ENCODE measurements at places on chromosomes 1 and 21.

DNA sequence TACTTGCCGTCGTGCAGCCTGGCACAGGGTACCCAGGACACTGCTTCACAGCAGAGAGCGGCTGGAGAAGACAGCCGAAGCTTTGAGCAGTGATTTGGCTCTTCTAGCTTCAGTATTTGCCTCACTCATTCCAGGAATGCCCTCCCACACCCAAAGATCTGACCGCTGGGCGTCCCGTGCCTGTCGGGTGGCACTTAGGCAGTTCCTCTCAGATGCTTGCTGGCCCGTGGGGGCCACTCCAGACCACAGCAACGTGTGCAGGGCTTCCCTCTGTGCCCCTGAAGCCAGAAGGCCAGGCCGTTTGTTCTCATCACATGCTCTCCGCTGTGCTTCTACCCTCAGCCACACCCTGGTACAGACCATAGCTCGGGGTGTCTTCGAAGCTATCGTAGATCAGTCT, 17.0 kb downstream of the RRP1B start:
- DNase-seq: no peak

- DNase-seq: no peak
Measured at GRCh38 chr1:220698607-220699016, 8.4 kb downstream of the C1orf115 start.

DNA sequence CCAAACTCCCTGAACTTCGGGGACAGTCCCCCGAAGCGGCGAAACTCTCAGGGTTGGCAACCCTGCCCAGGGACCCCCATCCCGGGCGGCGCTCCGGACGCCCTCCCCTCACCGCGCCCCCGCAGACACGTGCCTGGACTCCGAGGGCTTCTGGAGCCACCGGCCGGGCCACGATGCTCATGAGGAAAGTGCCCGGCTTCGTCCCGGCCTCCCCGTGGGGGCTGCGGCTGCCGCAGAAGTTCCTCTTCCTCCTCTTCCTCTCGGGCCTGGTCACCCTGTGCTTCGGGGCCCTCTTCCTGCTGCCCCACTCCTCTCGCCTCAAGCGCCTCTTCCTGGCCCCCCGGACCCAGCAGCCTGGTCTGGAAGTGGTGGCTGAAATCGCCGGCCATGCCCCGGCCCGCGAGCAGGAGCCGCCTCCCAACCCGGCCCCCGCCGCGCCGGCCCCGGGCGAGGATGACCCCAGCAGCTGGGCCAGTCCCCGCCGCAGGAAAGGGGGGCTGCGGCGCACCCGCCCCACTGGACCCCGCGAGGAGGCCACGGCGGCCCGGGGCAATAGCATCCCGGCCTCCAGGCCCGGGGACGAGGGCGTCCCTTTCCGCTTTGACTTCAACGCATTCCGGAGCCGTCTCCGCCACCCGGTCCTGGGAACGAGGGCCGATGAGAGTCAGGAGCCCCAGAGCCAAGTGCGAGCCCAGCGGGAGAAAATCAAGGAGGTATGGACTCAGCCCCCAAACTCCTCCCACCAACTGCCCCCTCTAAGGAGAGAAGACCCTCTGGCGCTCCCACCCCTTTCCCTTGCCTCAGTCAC, 1.2 kb downstream of the MAN1C1 start:
- DNase-seq: no peak

- no peak for DNase-seq
Measured at GRCh38 chr21:28402616-28402989, 590.1 kb downstream of the LTN1 start.

GRCh38 chr21:25561668-25562641, 45.3 kb downstream of the MRPL39 start:
- no peak for DNase-seq

DNA sequence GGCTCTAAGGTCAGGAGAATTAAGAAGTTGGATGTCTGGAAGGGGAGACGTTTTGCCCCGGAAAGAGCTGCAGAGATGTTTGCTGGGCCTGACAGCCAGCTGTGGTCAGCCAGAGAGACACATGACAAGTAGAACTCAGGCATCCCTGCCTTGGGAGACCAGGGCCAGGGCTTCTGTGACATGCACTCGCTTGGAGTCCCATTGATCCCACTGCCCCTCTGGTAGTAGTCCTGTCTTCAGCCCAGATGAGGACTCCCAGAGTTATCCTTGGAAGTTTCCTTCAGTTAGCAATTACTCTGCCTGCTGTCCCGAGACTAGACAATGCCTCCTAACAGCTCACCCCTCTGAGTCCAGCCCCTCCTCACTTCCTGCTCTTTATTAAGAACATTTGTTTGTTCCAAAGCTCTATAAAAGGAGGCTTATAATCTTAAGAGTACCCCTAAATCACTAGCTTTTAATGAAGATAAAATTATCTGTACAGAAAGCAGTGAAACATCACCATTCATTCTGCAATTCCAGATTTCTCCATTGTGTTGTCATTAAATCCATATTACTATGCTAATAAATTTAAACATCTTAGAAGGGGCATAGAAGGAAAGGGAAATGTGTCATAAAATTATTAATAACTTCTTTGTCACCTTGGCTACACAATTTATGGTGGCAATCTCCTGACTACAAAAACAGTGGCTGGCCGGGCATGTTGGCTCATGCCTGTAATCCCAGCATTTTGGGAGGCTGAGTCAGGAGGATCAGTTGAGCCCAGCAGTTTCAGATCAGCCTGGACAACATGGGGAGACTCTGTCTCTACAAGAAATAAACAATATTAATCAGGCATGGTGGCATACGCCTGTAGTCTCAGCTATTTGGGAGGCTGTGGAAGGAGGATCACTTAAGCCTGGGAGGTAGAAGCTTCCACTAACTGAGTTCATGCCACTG, 94.2 kb downstream of the KCNK1 start:
- no peak for DNase-seq

GRCh38 chr1:11654137-11654938, at the start of the genes FBXO2 and FBXO44:
Gene FBXO2 (minus strand): TSS chr1:11654429. CDS start chr1:11654340, 89 bp downstream.
Gene FBXO44 (plus strand): TSS chr1:11654877. CDS start chr1:11655836, 959 bp downstream.
- no peak for DNase-seq

- no peak for DNase-seq
Measured at GRCh38 chr1:12798911-12799310, 7.7 kb downstream of the PRAMEF1 start.

- no peak for DNase-seq
Measured at GRCh38 chr1:154290921-154291320, 18.5 kb downstream of the HAX1 start.

GRCh38 chr1:40818264-40818961, 34.8 kb downstream of the KCNQ4 start:
- no peak for DNase-seq

GRCh38 chr1:3809680-3810079, 13.4 kb upstream of the LRRC47 start:
- no peak for DNase-seq

DNA sequence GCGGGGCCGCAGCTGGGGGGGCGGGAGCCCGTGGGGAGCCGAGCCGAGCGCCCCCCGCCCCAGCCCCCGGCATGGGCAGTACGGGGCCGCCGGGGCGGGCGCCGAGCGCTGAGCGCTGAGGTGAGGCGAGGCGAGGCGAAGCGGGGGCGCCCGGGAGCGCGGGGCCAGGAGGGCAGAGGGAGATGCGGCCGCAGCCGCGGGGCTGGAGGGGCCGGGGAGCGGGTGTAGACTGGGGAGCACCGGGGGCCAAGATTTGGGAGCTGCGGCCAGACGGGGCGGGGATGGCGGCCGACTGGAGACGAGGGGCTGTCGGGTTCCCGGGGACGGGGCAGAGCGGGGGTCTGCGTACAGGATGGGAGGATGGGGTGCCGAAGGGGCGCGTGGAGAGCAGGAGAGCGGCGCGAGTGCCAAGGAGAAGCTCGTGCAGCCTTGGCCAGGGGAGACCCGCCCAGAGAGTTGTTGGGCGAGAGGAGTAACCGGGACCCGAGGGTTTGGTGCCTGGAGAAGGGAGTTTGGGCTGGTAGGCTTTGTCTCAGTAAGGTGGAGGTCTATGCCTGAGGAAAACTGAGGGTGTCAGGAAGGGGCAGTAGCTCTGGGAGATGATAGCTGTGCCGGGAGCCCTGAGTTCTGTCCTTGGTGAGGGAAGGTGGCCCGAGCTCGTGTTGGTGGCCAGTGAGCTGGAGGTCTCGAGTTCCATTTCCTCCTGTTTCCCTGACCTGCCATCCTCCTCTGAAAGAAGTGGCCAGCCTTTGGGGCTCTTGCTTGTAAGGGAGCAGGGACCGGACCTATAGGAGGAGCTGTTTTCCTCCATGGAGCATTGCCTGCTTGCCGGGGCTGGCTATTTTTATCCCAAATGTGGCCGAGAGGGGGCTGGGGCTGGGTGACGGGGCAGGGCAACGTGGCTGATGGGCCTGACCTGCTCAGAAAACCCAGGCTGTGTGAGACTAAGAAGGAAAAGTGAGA, 539 bp downstream of the ATP8B2 start:
- DNase-seq: peak; percentile 52

DNA sequence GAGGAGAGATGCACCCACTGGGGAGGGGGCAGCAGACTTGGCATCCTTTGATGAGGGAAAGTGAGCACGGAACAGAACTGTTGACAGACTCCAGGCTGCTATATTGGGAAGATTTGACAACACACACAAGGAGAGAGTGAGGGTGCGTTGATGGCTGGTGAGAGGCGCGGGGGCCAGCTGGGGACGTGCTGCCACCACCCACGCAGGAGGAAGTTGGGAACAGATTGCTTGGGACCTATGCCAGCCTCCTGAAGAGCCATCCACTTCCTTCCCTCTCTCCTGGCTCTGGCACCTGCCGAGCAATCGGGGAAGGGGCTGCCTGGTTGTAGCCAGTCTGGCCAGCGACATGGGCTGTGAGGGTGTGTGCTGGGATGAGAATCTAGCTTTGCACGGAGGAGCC, 223.7 kb upstream of the CSF3R start:
- no peak for DNase-seq

GRCh38 chr1:64323054-64323453, 119.6 kb downstream of the UBE2U start:
- DNase-seq: no peak

DNA sequence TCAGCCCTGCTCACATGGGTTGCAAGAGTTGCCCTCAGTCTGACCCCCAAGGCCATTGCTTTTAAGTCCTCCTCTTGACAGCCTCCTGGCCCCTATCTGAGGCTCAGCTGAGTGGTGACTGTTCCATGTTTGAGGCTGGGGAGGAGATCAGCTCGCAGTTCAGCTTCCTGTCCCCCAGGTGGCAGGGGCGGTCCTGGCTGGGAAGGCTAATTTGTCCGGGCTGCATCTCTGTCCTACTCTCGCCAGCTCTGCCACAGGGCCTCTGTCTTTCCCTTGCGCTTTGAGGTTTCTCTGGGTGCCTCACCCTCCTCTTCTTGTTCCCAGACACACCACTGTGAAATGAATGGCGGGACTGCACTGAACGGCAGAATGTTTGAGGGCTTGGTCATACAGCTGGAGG, 157.3 kb downstream of the KCNJ6 start:
- DNase-seq: no peak

DNA sequence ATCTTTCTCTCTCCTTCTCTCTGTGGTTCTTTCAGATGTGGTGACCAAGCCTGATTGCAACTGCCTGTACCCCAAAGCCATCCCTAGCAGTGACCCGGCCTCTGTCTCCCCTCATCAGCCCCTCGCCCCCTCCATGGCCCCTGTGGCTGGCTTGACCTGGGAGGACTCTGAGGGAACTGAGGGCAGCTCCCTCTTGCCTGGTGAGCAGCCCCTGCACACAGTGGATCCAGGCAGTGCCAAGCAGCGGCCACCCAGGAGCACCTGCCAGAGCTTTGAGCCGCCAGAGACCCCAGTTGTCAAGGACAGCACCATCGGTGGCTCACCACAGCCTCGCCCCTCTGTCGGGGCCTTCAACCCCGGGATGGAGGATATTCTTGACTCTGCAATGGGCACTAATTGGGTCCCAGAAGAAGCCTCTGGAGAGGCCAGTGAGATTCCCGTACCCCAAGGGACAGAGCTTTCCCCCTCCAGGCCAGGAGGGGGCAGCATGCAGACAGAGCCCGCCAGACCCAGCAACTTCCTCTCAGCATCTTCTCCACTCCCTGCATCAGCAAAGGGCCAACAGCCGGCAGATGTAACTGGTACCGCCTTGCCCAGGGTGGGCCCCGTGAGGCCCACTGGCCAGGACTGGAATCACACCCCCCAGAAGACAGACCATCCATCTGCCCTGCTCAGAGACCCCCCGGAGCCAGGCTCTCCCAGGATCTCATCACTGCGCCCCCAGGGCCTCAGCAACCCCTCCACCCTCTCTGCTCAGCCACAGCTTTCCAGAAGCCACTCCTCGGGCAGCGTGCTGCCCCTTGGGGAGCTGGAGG, 12.7 kb downstream of the CSF1 start:
- DNase-seq: no peak

DNA sequence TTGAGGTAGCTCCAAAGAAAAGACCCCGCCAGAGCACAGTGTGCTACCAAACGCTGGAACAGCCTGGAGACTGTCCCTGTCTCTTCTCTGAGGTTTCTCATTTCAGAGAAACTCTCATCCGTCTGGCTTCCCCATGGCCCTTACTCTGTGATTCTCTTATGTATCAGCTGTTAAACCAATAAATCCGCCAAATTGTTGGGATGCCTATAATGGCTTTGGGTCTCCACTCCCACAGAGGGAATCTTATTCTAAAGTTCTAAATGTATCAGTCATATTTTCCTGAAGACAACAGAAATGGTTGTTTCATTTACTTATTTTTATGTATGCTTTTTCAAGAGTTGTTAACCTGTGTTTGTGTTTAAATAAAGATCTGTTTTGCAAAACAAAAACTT, 4.0 kb downstream of the ERG start:
- DNase-seq: no peak

GRCh38 chr1:172277989-172278388, 142.5 kb upstream of the C1orf105 start:
- no peak for DNase-seq

- DNase-seq: no peak
Measured at GRCh38 chr1:202603435-202603834, 106.8 kb downstream of the SYT2 start.

DNA sequence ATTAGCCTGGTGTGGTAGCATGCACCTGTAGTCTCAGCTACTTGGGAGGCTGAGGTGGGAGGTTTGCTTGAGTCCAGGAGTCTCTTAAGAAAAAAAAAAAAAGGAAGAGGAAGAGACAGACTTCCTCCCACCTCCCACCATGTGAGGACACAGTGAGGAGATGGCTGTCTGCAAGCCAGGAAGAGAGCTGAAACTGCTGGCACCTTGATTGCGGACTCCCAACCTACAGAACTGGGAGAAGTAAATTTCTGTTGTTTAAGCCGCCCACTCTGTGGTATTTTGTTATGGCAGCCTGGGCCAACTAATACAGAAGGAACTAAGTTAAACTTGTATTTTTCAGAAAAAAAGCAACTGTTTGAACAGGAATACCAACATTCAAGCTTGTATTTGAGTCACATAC, 21.7 kb downstream of the DOP1B start:
- DNase-seq: no peak

DNA sequence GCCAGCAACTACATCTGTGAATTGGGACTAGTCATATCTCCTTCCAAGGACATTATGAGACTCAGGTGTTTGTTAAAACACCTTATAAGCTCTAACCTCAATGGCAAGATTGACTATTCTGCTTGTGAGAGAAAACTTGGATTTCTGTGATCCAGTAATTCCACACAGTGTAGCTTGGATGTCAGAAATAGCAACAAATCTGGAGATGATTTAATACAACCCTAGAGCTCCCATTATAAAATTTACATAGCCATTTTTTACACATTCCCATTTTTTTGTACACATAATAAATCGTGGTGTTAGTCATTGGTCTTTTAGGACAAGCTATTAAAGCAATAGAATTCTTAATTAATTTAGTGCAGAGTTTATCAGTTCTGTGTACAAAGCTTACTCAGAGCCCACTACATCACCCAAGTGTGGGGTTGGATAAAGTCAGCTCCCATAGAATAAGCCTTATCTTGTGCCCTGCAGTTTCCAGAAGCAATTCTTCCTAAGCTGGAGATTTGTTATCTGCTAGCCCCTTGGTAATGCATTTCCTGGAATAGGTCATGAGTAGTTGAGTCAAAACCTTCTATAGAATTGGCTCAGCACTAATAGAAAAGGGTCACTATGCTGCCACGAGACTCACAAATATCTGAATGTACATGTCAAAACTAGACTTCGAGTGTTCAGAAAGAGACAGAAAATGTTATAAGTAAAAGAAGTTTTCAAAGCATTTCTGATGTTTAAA, 434.0 kb upstream of the RUNX1 start:
- DNase-seq: no peak
